ENCODE measurements at places on chromosomes 4 and X.

DNA sequence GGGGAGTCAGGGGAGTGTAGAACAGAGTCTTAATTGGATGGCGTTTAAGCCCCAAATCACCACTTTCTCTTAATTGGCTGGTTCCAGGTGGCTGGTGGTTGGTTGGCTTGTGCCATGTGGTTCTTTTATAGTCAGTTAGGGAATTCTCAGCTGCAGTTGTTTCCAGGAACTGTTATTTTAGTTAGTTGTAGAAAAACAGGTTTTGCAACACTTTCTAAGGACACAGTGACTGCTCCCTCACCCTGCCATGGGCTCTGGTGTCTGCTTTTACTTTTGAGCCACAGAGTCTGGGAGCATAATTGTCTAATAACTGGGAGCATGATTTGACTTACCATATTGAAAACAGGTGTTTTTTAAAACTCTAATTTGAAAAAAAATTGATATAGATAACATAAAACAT, 75.8 kb upstream of the PCDH18 start:
- DNase-seq = no peak

DNA sequence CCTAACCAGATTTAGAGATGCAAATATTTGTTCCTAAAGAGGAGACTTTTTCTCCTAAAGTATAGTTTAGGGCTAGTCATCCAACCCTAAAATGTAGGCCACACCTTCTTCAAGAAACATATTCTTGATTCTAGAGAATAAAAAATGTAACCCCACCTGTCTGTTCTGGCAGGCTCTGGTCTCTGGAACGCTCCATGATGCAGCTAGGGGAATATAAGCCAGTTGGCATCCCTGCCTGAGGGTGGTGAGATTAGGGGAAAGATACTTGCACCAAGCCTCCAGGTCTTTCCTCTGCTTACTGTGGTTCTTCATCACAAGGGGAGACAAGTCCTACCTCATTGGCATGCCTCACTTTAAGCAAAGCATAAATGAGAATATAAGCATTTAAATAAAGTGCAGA, 21.2 kb upstream of the TBC1D9 start:
- DNase-seq = no peak

GRCh38 chr4:19403786-19404370, 847.8 kb upstream of the SLIT2 start:
- no peak for DNase-seq

GRCh38 chr4:72564184-72564583, 4.8 kb downstream of the ADAMTS3 start:
- DNase-seq = no peak

GRCh38 chr4:69503558-69503957, 7.9 kb upstream of the UGT2B4 start:
- no peak for DNase-seq

- DNase-seq = no peak
These were observed 164.7 kb upstream of the SLIT2 start for GRCh38 chr4:20086799-20087521.

DNA sequence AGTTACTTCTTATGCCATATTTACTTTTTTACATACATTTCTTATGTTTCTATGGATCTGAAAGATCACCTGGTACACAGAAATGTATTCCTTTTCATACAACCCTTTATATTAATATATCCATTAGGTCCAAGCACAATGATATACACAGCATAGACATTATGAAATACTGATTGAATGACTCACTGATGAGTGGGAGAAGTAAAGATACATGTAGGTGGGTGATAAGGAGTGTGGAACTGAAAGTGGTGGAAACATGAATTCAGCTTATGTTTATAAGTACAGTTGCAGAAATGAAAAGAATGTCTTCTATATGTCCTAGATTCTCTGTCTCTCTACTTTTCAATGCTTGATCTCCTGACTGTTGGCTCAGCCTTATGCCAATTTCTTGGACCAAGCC, 87.9 kb downstream of the YIPF7 start:
- no peak for DNase-seq

DNA sequence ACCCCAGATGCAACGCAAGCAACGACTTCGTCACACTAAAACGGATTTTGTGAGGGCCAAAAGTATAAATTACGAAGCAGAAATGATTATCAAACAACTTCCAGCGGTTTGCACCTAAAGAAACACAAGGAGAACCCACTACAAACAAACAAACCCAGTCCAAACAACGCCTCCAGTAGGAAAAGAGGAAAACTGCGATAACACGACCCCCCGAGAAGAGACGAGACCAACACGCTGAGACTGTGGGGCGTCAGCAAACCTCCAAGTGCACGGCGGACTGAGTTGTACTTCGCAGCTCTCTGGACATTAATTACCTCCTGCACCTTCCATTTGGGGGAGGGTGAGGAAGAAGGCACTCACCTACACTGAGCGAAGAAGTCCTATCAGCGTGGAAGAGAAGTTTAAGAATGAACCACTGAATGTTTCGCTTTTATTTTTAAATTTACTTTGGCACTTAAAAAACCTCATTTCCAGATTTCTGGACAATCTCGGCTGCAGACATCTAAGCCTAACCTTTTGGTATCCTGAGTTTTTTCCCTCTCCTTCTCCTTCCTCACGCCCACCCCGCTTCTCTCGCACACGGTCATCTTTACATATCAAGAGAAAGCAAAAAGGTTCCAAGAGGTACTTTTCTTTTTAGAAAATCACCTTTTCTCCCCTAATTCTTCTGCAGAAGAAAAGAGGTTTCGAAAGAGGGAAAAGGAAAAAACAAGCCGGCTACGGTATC, at the start of gene MAB21L2:
Gene MAB21L2 (plus strand): TSS at position 6 of the 727 bp plus-strand sequence. CDS start 879 bp downstream, outside the sequence.
- DNase-seq = no peak

DNA sequence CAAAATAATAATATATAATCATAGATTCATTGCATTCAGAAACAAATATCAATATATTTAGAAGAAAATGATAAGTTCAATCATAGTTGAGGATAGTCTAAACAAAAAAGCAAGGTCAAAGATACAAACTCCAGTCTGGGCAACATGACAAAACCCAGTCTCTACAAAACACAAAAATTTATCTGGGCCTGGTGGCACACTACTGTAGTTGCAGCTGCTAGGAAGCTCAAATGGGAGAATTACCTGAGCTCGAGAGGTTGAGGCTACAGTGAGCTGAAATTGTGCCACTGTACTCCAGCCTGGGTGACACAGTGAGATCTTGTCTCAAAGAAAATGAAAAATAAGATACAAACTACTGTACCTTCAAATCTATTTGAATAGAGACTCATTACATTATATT, 52.7 kb upstream of the ANXA10 start:
- no peak for DNase-seq

DNA sequence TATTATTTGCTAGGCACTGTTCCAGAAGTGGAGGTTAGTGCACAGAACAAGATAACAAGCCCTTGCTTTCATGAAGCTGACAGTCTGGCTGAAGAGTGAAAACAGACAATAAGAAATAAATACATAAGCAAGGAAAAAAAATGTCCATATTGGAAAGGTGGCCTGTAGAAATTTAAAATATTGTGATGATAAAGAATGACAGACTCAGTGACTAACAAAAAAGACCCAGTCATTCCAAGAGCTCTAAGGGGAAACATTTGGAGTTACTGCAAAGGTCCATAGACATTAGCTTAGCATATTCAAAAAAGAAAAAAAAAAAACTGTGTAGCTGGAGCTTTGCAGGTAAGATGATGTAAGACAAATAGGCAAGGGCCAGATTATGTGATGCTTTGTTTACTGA, 1.0 kb upstream of the ANTXR2 start:
- no peak for DNase-seq

Measured in NCI-H526 treated with DMSO at 0.1 percent for 48 hours (cell line).